Lower lobe of right lung (tissue), 2 donors: ENCODE measurements at places on chromosomes 16 and 17. TPM values are rescaled to one million over a fixed set of nuclear protein-coding genes. Genes with fewer than 3 reads are reported as not detected.
A peak's percentile ranks its signal among the peaks of the same experiment; 100 is the strongest.

TEKT5 gene
- total RNA-seq, result not detected

DNA sequence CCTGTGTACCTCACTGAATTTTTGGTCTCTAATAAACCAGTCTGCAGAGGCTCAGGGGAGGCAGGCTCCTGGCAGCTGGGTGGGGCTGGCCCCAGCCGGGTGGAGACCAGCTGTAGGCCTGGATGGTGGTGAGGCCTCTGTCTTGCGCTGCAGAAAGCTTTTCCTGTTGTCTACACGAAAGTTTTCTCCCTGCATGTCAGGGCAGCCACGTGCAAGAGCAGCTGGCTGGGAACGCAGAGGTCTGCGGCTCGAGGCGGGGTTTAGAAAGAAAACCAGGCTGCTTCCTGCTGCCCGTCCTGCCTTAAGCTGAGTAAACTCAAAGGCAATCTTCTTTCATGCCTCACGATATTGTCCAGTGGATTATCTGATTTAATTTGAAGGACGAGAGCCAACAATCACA is 2.4 kb downstream of the SERPINF1 start:
- peak; percentile 70 for DNase-seq

CNTD1 gene
- 1.6 TPM for total RNA-seq

GRCh38 chr17:40342504-40343218 is 21.9 kb downstream of the GJD3 start:
- DNase-seq, result no peak

DNA sequence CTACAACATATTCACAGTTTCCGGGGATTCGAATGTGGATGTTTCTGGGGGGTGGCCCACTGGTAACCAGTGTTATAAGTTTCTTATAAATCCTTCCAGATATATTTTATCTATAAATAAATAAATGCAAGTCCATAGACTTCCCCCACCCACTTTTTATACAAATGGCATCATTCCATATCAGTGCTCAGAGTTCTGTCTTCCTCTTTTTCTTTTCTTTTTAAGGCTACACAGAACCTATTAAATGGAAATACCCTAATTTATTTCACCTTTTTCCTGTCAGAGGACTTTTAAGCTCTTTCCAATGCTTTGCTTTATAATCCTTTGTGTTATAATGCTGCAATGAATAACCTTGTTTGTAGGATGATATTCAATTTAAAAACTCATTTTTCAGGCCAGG is 3.8 kb downstream of the LGALS9 start:
- DNase-seq, result no peak

USH1G gene
- total RNA-seq, result 0.21 TPM

DNA sequence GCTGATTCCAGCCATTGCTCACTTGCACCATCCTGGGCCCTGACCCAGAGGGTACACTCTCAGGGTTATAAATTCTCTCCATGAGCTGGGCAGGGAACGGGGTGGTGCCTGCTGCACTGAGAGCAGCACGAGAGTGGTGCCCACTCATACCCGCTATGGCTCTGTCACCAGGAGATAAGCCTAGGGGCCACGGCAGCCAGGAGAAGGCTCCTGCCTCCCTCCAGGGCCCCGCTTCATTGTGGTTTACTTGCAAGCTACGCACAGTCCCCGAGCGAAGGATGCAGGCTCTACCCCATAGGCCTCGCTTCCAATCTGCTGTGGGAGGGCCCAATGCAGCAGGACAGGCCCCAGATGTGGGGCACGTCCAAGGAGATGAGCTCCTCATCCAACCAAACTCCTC is 48.5 kb downstream of the VAC14 start:
- DNase-seq, result no peak

B9D1 gene
- total RNA-seq, result 11.3 TPM

RABEP1 gene
- 44.2 TPM for total RNA-seq

GRCh38 chr17:50259477-50260324 is 14.6 kb upstream of the TMEM92 start:
- DNase-seq, result no peak

GRCh38 chr16:81520151-81520470 is 75.5 kb downstream of the CMIP start:
- DNase-seq, result peak; percentile 32

- no peak for DNase-seq
These were observed 2.4 kb upstream of the SLC47A2 start for GRCh38 chr17:19718613-19719354.

GRCh38 chr17:10756185-10756584 is 26.4 kb upstream of the TMEM220 start:
- no peak for DNase-seq

DNA sequence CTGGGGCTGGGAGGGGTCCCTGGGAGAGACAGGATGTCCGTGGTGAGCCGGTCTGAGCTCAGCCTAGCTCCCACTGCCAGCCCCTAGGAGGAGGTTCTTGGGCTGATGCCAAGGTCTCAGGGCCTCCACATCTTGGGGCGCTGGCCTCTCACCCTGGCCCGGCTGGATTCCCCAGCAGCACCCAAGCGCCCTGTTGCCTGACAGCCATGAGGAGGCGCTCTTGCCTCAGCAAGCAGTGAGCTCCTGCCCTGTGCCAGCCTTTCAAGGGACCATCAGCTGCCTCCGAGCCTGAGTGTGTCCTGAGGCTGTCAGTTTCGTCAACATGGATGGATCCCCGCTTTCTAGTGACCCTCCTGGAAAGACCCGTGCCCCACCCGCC is 234.9 kb upstream of the CIBAR2 start:
- DNase-seq, result no peak

- DNase-seq, result no peak
These were observed 11.4 kb upstream of the PLK1 start for GRCh38 chr16:23667355-23667659.

ZG16 gene
- total RNA-seq, result not detected

DNA sequence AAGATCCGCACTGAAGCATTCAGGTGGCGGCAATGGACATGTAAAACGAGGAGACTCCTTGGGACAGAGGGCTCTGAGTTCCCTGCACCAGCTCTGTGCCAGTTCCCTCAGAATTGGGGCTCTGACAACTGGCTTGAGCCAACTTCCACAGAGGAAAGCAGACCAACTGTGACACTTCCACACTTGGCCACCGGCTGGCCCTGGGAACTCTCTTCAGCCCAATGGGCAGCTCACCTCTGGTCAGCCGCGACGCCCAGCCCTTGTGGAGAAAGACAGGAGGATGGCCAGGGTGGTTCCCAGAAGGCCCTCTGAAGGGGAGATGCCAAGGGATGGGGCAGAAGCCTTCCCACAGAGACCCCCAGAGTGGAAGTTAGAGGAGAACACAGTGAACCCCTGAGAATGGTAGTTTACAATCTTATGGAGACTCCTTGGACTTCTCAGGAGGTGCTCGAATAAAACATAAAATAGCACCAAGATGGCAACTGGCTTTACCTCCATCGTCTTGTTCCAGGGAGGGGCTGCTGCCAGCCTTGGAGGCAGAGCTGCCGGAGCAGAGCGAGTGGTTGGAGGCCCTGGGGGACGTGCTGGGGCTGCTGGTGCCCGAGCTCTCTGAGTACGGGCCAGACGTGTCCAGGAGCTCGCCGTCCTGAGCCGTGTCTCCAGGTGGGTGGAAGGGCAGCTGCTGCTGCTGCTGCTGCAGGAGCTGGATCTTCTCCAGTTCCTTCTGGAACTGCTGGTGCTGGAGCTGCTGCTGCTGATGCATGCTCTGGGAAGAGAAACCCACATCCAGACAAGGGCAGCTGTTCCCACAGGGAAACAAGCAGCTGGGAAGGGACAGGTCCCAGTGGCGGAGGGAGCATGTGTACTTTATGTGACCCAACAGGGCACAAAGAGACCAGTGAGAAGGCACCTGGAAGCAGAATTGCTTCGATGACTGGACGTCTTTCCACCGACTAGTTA is 35.0 kb upstream of the ICAM2 start:
- DNase-seq, result no peak

SAP30BP gene
- total RNA-seq, result 73.0 TPM

TPSAB1 gene
- 103 TPM for total RNA-seq

DNA sequence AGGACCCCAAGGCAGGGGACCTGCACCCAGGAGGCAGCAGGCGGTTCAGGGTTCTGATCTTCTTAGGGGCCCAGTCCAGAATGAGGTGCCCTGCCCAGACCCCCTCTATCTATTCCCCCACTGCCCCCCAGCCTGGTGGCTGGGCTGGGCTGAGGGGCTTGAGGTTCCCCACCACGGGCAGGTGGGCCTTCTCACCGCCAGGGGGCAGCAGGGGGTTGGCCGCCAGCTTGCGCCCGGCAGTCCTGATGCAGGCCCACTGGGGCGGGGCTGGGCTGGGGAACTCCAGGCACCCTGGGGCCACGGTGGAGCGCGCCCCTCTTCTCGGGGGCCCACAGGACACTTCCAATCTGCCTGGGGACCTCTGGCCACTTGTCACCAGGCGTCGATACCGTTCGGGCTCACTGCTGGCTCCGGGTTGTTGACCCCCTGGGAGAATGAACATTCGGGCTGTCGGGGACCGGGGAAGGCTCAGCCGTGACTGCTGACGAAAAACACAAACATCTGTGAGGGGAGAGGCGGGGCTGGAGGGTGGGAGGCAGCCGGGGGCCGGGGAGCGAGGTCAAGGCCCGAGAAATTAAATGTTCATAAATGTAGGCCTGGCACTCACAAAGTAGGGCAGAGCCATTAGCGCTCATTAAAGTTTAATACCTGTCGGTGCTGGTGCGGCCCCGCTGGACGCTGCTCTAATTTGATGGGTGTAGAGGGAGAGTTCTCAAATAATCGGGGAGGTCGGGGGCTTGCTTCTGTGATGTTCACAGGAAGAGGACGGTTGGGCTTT is 219.3 kb upstream of the GSE1 start:
- peak; percentile 80 for DNase-seq

CA7 gene
- total RNA-seq, result not detected

SLC16A5 gene
- 32.3 TPM for total RNA-seq

- DNase-seq, result no peak
These were observed 27.3 kb downstream of the NGFR start for GRCh38 chr17:49522357-49522890.

- peak; percentile 74 for DNase-seq
These were observed 3.3 kb upstream of the TRARG1 start for GRCh38 chr17:1275962-1276736.

DNA sequence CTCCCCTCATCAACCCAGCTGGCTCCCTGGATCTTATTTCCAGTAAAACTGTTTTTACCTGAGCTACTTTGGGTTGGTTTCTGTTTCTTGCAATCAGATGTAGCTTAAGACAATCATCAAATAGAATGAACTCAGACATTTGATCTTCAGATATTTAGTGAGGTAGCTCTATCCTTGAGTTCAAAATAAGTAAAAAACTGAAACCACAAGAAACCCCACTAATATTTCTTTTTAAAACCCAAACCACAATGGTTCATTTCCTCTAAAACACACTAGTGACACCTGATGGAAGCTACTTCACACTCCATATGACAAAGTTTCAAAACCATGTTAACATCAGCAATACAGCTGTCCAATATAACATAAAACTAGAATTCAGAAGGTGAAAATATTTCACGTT is 37.8 kb downstream of the CACNG1 start:
- DNase-seq, result no peak

TP53TG3C gene
- not detected for total RNA-seq

RUNDC3A gene
- total RNA-seq, result 0.38 TPM

DNA sequence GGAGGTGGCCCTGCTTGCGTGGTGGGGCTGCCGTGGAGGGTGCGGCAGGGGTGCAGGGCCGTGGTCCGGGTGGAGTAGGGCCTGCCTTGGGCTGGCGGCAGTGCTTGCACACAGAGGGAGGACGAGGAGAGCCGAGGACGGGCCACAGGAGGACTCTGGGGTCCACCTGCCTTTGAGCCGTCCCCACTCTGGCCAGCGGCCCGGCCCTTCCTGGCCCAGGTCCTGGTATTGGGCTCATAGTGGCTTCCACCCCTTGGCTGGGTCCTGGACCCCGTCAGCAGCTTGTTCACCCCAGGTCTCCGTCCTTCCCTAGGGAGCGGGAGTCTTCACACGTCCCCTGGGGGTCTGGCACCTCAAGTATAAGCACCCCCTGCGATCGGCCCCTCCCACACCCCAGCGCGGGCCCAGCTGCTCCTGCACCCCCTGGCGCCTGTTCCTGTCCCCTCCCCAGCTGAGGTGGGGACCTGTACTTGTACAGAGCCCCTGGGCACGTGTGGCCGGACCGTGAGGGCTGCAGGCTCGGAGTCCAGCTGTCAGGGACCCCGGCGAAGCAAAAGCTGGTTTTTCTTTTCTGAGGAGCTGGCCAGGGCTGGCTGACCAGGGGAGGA is 40.1 kb downstream of the SOX8 start:
- no peak for DNase-seq

BANP gene
- 29.7 TPM for total RNA-seq
